Inflammatory macrophage treated with lipopolysaccharide for 1 hour (primary cell): ENCODE measurements at places on chromosomes 2 and 18.

- DNase-seq = no peak
These were observed 187.7 kb downstream of the LOXHD1 start for GRCh38 chr18:46469186-46469915.

GRCh38 chr18:8721094-8721669, 15.8 kb downstream of the MTCL1 start:
- DNase-seq = no peak

GRCh38 chr2:216016581-216016980, 3.2 kb upstream of the MREG start:
- DNase-seq = no peak

GRCh38 chr2:62320657-62321357, 124.9 kb downstream of the B3GNT2 start:
- no peak for DNase-seq

GRCh38 chr2:23746141-23746863, 180.6 kb downstream of the ATAD2B start:
- DNase-seq = no peak

DNA sequence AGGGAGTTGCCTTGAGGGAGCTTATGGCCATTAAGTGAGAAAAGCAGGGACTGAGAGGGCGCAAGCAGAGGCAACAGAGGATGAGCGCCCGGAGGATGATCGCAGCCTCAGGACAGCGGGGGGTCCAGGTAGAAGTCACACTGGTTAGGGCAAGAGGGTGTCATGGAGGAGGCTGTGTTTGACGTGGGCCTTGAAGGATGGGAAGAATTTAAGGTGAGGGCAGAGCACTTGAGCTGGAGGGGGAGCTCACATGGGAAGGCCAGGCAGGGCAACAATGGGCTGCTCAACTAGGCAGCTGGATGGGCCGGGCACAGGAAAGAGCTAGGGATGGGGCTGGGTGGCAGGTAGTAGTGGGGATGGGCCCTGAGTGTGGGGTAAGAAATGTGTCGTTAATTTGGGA, 31.9 kb downstream of the FAM228A start:
- no peak for DNase-seq

DNA sequence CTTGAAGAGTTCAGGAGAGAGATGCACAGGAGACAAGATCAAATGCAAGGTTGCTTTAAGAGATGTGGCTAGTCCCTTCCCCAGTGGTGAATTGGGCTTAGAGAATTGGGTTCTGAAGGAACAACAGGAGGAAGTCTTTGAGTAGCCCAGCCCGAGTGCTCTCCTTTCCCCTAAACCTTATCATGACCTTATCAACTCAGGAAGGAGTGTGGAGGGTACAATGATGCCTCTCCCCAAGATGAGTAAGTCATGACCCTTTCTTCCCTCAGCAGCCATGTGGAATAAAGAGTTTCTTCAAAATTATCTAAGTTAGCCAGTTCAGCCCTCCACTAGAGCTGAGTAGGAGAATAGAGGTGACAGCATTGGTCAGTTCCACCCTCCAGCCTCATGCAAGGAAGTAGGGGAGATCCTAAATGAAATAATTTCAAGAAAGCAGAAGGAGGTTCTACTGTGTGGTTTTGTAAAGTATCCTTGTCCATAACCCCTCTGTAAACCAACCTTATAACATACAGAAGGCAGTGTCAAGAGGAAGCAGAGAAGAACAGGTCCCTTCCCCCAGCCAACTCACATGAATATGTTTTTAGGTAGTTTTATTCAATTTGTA, 88.4 kb downstream of the ARHGAP15 start:
- DNase-seq = peak; percentile 62

DNA sequence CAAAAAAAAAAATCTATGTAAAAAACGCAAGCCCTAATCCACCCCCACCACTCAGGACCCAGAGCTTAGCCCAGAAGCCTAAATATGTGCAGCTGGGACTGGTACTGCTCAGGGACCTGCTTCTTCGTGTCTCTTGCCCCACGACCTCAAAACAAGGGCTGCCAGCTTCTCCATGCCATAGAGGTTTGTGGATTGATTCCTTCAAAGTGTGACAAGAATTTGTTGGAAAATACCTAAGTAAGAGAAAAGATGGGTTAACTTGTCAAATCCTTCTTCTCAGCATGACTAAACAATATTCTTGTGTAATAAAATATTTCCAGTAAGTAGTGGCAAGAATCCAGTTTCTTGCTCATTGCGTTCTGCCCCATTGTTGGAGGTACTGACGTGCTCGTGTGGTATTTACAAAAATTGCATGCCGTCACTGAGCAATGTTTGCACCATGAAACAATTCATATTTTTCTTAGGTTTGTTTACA, 825 bp upstream of the SCYGR1 start:
- peak; percentile 54 for DNase-seq

DNA sequence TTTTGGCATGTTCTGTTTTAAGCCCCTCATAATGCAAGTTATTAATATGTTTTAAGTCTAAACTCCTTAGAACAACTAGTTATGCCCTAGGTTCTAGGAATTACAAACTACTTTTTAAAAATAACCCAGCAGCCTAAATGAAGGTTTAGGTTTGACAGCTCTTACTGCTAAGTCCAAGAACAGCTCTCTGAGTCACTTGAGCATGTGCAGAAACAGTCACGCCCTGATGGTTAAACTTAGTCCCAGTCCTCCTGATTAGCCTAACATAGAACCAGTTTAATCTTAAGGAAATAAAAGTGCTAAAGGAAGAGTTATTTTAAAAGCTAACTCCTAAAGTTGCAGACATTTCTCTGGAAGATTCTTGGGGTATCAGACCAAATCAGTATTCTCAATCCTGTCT, 72.5 kb downstream of the RMDN2 start:
- no peak for DNase-seq

GRCh38 chr2:150735894-150736498, 248.5 kb upstream of the RND3 start:
- DNase-seq = no peak

GRCh38 chr2:47277187-47277586, 122.1 kb upstream of the STPG4 start:
- no peak for DNase-seq

DNA sequence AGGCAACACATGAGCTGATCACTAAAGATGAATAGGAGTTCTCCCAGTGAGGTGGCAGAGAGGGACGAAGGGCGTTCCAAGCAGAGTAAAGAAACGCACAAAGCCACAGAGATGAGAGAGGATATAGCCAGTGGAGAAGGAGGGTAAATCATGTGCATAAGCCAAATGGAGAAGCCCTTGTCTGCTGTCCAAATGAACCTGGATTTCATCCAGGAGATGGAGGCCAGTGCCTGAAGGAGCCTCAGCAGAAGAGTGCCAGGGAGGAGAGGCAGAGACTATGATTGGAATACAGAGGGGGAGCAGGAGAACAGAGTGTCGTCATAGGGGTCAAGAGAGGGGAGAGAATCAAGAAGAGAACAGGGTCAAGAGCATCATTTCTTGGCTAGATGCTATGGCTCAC, 48.9 kb upstream of the STPG4 start:
- no peak for DNase-seq

DNA sequence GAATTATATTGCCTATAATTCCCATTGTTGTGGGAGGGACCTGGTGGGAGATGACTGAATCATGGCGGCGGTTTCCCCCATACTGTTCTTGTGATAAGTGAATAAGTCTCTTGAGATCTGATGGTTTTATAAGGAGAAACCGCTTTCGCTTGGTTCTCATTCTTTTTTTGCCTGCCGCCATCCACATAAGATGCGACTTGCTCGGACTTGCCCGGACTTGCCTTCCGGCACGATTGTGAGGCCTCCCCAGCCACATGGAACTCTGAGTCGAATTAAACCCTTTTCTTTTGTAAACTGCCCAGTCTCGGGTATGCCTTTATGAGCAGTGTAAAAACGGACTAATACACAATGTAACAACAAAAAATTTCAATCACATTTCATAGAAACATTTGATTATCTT, 115.8 kb downstream of the C2orf74 start:
- DNase-seq = no peak

DNA sequence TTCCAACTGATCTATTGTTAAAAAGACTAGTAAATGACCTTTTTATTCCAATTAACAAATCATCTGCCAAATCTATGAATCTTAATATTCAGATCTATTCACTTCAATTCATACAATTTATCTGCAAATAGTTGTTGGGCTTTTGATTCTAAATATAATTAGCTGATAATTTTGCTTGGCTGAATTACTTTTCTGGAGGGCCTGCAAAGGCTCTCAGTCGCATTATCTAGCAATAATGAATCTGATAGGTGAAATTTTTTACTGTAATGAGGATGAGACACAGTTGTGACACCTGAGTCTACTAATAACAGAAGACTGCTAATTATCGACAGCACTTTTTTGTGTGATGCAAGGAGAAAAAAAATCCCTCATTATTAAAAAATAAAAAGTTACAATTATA, 565.1 kb downstream of the ZEB2 start:
- no peak for DNase-seq
